ENCODE measurements at places on chromosomes 4 and X.

- no peak for DNase-seq
Measured at GRCh38 chr4:186727169-186727976, 3.7 kb upstream of the FAT1 start.

DNA sequence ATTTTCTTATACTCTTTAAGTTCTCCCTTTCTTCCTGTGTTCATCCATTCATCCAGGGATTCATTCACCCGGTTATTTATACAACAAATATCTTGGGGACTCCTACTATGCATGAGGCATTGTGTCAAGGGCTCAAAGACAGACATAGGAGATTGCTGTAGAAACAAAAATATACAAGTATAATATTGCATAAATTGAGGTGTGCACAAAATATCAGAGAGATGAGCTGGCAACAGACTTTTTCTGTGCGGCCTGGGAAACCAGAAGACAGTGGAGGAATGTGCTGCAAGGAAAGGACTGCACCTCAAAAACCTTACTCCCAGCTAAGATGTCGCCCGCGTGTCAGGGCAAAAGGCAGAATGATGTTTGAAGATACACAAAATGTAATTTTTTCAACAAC is 9.6 kb downstream of the OTOP1 start:
- DNase-seq: no peak

DNA sequence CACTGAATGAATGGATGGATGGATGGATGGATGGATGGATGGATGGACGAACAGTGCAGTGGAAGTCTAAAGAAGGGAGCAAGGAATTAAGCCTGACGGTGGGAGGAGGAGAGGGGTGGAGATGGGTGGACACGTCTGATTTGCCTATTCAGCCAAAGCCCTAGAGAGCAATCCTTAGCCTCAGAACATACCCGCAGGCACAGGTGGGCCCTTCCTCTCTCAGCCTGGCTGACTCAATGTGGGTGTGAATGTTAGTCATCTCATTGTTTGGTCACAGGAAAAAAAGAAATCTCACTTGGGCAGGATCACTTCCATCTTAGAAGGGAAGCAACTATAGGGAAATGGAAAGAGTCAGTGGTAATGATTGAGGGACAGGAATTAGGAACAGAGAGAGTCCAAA is 165.9 kb downstream of the PJA1 start:
- DNase-seq: no peak

GRCh38 chr4:132396636-132397035 is 752.5 kb upstream of the PCDH10 start:
- DNase-seq: no peak

DNA sequence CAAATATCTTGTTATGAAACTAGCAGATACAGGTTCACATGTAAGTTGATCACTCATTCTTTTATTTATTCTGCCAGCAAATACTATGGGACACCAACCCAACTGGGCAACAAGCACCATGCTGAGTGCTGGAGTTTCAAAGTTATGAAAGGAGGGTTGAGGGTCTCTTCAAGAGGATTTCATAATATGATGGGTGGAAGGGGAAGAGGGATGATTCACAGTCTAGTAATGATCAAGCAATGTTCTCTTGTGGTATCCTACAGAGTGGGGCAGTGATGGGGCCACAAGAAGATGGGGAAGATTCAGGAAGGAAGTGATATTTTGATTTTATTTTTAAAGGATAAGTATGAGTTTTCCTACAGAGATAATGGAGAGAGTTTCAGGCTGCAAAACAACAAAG is 46.2 kb upstream of the TXK start:
- no peak for DNase-seq

DNA sequence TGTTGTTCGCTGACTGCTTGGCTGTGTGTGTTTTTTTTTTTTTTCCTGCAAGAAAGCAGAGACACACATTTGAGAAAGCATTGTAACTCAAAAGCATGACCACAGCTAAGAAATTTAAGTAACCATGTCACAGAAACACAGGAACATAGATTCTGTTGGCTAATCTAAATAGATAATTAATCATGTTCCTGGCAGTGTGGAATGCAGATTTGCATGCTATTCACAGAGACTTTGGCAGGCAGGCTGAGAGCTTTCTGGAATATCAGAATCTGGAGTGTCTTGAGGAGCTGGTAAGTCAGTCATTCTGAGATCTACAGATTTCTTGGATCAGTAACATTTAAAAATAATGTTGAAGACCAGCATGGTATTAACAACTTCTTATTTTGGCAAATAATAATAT is 33.2 kb upstream of the SMS start:
- no peak for DNase-seq

GRCh38 chrX:107610667-107611066 is 17.6 kb upstream of the PRPS1 start:
- DNase-seq: no peak

GRCh38 chrX:13258052-13258444 is 61.8 kb downstream of the ATXN3L start:
- DNase-seq: no peak

GRCh38 chr4:184583738-184584502 is 65.3 kb downstream of the CASP3 start:
- DNase-seq: no peak

DNA sequence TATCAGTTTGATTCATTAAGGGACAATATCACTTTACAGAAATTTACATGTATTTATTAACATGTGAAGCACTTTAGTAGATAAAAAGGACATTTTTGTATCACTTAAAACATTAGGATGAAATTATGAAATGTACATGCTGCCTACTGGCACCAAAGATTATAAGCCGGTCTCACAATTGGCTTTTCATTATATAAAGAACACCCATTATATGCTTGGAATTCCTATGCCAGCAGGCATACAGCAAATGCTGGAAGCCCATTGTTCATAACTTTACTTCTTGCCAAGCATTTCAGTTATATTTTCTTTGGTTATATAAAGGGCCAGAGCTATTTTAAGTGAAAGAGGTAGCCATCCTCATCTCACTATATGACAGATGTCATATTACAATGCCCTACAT is 145.9 kb downstream of the DMD start:
- no peak for DNase-seq

DNA sequence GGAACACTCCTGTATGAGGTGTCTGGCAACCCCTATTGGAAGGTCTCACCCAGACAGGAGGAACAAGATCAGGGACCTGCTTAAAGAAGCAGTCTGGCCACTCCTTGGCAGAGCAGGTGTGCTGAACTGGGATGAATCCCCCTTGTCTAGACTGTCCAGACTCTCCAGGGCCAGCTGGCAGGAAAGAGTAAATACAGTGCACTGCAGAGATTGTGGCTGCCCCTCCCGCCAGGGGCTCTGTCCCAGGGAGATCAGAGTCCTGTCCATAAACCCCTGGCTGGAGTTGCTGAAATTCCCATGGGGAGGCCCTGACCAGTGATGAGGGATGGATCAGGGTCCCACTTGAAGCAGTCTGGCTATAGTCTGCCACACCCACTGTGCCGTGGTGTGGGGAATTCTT is 17.7 kb downstream of the STPG2 start:
- no peak for DNase-seq

GRCh38 chrX:110259117-110259516 is 58.8 kb downstream of the AMMECR1 start:
- DNase-seq: no peak

GRCh38 chr4:71472946-71473345 is 134.1 kb downstream of the SLC4A4 start:
- no peak for DNase-seq

All from left renal pelvis (tissue), 4 donors.